Memory B cell (primary cell): ENCODE measurements at places on chromosomes 1 and 21.

DNA sequence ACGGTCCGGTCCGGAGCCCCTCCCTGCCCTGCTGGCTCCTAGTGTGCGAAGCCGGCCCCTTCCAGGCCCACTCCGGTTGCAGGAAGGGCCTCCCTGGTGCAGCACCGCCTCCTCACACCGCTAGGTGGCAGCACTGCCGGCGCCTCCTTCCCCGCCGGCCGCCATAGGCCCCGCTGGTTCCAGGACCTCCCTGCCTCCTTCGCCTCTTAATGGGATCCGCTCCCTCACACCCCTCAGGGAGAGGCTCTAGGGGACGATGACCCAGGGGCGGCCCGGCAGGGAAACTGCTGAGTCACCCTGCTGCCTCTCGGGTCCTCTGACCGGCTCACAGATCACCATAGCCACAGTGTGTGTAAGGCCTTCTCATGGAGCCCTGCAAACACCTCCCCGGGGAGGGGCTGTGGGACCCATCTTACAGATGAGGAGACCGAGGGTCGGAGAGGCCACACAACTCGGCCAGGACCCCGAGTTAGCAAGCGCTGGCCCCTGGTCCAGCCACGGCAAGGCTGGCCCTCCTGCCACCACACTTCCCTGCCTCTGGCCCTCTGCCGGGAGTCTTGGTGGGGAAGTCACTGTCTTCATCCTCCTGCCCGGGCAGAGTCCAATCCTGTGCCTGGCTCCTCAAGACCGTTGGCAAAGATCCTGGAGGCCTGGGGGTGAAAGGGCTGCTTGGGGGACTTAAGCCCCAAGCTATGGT, 1.6 kb upstream of the AJAP1 start:
- peak; percentile 47 for DNase-seq

- peak; percentile 46 for DNase-seq
These were observed 389.7 kb upstream of the RUNX1 start for GRCh38 chr21:35438643-35439404.

- no peak for DNase-seq
These were observed 159.5 kb downstream of the ETS2 start for GRCh38 chr21:38965241-38965640.

DNA sequence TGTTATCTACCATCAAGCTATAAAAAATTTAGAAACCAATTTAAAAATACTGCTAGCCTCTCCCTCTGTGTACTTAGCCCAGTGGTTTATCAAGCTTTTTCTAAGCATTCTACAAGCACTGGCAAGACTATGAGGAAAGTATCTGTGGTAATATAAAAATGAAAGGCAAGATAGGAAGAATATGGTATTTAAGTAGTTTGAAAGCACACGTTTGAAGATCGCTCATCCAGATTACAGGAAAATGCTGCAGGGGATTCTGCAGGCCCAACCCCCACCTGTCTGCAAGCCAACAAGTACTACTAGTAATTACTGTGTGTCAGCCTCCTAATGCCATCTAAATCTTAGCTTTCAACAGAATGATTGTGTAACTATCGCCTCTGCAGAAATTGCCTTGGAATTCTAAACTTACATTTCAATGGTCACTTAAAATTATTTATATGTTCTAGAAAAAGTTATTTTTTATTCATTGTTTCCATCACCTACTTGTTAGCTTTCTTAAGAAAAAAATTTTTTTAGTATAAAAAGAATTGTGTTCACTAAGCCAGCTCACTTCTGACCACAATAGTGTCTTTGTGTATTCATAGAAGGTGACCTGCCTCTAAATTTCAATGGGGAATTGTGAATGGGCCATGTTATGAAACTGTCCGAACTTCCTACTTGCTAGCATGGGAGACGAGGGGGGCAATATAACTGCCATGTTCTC, 8.5 kb downstream of the ERRFI1 start:
- no peak for DNase-seq

- DNase-seq, result no peak
These were observed 171.4 kb downstream of the CAMTA1 start for GRCh38 chr1:6956488-6957159.

GRCh38 chr1:165367375-165367993, 11.0 kb upstream of the LMX1A start:
- peak; percentile 84 for DNase-seq

GRCh38 chr1:209609041-209609790, 25.7 kb downstream of the CAMK1G start:
- DNase-seq, result no peak

GRCh38 chr1:232383455-232384123, 246.3 kb downstream of the SIPA1L2 start:
- DNase-seq, result no peak
